BJ (cell line): ENCODE measurements at places on chromosomes 12 and 14.
A peak's percentile ranks its signal among the peaks of the same experiment; 100 is the strongest.

DNA sequence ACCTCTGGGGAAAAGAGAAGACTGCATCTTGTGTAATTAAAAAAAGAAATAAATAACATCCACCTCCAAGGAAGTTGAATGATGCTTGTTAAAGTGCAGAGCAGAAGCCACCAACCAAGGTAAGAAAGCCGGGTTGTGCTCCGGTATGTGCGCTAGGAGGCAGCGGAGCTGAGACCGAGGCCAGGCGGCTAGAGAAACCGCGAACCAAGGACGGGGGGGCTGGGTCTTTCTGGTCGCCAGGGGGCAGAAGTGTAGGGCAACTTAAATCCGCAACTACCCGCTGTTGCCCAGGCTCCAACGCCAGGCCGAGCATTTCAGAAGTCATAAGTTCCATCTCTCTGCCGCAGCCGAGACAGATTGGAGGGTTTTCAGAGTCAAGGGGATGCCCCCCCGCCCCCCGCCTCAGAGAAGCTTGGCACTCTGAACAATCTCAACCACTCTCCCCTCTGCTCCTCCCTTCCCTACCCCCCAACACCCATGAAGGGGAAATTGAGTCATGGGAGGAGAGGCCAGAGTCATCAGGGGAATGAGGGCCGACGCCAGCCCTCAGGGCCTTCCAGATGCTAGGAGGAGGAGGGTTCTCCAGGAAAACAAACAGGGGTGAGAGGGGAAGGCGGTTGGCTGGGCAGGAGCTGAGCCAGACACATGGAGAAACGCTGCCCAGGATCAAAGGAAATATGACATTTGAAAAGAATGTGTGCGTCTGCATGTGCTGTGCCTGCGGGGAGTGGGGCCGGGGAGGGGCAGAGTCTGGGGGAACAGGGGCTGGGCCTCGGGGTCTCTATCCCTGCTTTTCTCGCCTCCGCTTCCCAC is 2.2 kb upstream of the NFATC4 start:
- DNase-seq: peak; percentile 81

DNA sequence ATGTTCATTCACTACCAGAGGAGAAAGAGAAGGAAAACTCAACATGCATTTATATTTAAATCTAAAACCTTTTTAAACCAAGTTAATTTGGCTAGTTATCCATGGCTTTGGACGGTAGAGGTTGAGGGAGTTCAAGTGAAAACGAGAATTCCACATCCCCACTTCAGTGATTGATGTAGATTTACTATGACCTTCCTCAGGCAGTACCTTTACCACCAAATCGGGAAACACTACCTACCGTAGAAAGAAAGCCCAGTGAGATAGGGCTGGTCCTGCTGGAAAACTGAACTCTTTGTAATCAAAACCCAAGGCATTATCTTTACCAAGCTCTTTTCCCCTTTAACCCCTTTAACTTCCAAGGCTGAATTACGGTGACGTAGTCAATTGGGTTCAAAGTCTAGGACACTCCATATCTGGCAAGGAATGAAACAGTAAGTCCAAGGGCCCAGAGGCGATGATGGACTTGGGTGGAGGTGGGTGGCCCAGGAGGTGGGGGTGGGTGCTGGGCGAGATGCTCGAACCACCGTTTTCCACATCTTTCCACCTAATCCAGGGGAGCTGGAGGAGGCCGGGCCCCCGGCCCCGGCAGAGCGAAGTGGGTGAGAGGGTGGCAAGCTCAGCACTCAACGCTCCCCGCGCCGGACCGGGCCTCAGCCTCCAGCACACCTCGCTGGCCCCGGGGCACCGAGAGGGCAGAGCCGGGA is 618 bp downstream of the SEC23A start:
- no peak for DNase-seq

DNA sequence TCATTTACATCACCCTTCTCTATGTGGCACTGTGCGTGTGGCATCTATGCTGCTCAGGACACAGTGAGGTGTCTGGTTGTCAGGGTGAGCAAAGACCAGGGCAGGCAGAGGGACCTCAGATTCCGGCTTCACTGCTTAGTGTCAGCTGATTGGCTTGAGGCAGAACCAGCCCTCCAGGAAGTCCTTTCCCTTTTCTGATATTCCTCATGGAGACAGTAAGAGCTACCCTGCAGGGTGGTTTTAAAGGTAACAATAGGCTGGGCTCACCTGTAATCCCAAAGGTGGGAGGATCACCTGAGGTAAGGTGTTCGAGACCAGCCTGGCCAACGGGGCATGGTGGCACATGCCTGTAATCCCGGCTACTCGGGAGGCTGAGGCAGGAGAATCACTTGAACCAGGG is 129.3 kb upstream of the AMIGO2 start:
- no peak for DNase-seq

DNA sequence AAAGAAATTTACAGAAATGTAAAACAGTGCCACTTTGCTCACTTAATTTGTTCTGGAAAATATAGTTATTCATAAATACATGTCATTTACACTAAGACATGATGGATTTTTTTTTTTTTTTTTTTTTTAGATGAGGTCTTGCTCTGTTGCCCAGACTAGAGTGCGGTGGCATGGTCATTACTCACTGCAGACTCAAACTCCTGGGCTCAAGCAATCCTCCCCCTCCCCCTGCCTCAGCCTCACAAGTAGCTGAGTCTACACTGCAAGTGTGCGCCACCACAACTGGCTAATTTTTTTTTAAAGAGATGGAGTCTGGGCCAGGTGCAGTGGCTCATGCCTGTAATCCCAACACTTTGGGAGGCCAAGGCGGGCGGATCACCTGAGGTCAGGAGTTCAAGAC is 101.2 kb downstream of the PPP2R5C start:
- DNase-seq: no peak

DNA sequence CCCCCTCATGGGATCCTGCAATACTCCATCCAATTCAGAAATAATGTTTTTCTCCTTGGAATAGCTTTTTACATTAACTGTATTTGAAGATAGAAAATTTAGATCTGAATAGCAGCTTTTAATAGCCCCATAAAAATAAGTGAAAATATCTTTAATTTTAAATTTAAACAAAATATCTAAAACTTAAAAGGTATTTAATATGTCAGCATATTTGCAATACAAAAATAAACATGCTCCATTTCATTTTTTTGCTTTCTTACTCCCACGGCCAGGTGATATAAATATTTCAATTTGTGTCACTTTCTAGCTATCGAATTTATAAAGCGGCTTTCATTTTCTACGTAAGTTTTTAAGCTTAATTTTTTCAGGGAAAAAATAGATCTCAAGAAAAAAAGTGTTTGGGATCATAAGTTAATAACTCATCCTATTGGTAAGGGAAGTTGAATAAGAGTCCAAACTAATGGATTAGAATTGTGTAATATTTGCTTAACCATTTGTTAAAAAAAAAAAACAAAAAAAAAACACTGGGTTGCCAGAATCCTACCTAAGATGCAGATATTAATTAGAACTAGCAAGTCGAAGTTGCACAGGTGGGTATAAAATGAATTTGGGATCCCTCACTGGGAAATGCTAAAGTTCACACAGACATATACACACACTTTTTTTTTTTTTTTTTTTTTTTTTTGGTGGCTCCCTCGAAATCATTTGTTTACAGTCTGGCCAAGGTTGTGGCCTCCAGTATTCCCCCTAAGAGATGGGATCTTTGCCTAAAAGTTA is 47.6 kb downstream of the PPP2R5C start:
- no peak for DNase-seq

DNA sequence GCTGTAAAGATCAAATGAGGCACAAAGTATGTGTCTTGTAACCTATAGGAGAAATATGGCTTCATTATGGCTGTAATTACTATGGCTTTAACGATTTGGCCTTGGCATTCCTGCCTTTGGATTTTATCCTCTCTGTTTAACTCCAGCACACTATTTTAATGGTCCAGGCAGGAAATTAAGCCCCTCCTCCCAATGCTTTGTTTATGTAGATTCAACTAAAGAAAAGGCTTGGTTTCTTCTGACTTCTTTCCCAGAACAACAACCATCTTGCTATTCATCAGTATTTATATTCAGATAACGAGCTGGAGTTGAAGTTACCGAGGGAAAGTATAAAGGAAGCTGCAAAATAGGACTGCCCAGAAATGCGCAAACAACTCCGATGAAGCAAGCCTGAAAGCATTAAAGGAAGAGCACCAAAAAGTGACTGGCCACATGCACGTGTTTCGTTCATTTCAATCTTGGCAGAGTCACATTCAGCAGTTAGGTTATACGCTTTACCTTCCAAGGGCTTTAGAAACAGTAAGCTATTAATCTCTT is 104.6 kb downstream of the NELL2 start:
- no peak for DNase-seq

DNA sequence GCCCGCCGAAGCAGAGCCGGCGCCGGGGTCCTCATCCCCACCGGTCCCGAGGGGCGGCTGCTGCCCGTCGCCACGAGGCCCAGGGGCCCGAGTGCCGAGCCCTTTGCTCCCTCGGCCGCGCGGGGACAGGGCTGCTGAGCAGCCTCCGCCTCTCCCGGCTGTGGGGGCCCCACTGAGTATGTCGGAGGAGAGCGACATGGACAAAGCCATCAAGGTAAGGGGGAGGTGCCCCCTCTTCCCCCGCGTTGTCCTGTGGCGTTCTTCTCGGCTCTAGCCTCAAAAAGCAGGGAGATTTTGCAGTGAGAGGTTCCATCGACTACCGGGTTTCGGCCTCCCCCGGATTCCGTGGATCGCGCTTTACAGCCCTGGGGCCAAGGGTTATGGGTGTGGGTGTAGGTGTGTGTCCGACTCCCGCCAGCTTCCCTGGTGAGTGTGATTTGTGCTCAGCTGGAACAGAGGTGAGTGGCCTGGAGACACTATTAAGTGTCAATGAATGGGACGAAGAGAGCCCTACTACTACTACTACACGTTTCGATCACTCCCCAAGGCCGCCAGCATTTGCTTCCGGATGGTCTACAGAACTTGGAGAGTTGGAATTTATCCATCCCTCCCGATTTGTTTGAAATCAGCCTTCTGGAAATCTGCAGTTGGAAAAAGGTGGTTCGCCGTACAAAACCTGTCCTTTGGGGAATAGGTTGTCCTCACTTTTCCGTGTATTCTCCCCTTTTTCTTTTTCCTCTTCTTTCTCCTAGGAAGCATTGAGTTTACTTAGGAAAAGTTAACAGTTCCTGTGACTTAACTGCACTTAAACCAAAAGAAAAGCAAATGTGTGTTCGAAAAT is 748 bp downstream of the MAPKAPK5 start:
- DNase-seq: no peak
